ENCODE measurements at places on chromosomes 16 and 17. TPM values are rescaled to one million over a fixed set of nuclear protein-coding genes. Genes with fewer than 3 reads are reported as not detected.

The ZNF652 gene
- total RNA-seq: 39.6 TPM

GRCh38 chr16:25608002-25608401, 83.8 kb upstream of the HS3ST4 start:
- no peak for DNase-seq
- H3K27ac ChIP-seq: no peak overlapping the region
- H3K4me1 ChIP-seq: peaks cover 14% of the 10 kb centered on the region
- no peaks in the 10 kb centered on the region for H3K27me3 ChIP-seq
- H3K4me3 ChIP-seq: no peak overlapping the region

DNA sequence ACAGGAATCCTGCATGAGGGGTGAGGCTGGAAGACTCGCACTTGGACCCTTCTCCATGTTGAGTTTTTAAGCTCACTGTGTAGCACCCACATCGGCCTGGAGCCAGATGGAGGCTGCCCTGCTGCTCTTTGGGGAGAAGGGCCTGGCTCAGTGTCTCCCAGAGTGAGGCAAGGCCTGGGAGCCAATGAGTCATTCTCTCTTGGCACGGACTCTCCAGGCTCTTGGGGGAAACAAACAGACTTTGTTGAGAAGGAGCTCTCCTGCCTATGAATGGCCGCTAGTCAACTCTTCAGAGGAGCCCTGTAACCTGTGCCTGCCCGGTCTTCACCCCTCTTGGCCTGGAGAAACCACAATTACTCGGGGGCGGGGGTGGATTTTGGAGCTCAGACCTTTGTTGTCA, 50.8 kb upstream of the MAF start:
- no peak for DNase-seq
- H3K36me3 ChIP-seq: no peaks in the 10 kb centered on the region
- no peak overlapping the region for H3K4me3 ChIP-seq
- no peak overlapping the region for H3K27ac ChIP-seq
- H3K27me3 ChIP-seq: no peaks in the 10 kb centered on the region
- no peaks in the 10 kb centered on the region for H3K4me1 ChIP-seq

DNA sequence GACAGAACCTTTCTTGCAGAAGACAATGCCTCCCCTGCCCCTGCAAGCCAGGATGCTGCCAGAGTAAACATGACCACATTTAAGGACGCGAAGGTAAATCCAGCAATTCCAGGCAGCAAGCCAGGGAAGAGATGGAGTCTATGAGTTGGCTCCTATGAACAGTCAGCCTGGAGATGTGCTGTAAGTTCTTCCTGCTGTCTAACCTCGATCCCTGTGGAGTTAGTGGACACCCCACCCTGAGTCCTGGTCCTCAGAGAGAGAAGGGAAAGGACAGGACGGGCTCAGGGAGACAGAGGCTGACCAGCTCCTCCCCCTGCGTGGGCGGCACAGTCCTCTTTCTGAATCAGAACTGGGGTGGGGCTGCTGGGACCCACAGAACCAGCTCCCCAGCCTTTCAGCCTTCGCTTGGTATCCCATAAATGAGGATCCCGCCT, 24.9 kb downstream of the CDC42EP4 start:
- no peaks in the 10 kb centered on the region for H3K36me3 ChIP-seq
- H3K27ac ChIP-seq: no peak overlapping the region
- H3K4me1 ChIP-seq: peaks cover 18% of the 10 kb centered on the region
- H3K27me3 ChIP-seq: no peaks in the 10 kb centered on the region

DNA sequence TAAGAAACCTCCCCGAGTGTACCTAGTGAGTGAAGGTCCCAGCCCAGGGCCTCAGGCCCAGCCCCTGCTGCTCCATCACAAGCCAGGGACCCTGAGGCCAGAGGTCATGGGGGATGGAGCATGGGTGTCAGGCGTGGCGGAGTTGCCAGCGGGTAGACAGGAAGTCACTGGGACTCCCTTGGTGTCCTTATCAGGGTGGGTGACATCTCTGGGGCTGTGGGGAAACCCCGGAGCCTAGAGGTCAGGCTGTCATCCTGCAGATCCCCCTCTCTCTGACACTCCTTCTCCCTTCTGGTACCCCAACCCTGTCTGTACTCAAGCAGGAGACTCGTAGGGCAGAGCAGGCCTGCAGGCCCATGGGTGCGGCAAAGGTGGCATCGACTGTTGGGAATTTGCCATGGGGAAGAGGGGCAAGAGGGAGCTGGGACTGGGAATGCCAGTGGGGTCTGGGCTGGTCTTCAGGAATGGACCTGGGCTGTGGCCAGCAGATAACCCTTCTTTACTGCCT, 10.8 kb upstream of the ADGRG1 start:
- no peaks in the 10 kb centered on the region for H3K27me3 ChIP-seq
- no peak overlapping the region for H3K4me3 ChIP-seq
- no peaks in the 10 kb centered on the region for H3K36me3 ChIP-seq
- no peak for DNase-seq
- no peak overlapping the region for H3K27ac ChIP-seq
